ENCODE measurements at places on chromosomes 1 and 21.

DNA sequence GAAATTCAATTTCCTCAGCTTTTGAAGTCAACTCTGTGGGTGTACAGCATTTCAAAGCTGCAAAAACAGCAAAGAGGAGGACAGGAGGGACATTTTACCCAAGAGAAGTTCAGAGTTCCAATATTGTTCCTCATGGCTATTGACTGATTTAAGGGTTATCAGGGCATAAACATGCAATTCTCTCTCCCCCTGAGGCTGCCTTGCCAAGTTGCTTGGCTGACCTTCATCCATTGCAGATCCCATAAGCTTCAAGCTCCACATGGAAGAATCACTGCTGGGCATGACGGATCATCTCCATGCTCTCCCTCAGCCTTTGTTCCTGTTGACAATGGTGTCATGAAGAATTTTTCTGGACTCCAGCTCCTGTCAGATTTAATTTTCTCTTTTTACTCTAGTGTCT is 115.2 kb upstream of the SERBP1 start:
- DNase-seq, result no peak

- DNase-seq, result no peak
Observed at GRCh38 chr1:221067721-221068120, 188.5 kb downstream of the HLX start.

DNA sequence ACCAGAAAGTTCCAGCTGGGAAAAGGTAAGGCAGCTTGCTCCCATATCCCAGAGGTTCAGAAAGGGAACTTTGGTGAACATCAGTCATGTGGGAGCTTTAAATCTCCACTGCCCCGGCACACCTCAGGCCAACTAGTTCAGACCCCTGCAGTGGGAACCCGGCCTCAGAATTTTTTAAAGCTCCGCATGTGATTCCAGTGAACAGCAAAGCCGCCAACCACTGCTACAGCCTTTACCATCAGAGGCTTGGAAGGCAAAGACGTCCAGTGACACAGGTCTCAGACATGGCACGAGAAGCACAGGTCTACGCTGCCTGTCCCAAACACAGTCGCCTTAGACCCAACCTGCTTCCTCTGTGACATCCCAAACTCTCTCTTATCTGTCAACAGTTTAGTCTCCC is 31.0 kb downstream of the SETD4 start:
- no peak for DNase-seq

- no peak for DNase-seq
Observed at GRCh38 chr1:221573756-221574155, 168.1 kb downstream of the DUSP10 start.

DNA sequence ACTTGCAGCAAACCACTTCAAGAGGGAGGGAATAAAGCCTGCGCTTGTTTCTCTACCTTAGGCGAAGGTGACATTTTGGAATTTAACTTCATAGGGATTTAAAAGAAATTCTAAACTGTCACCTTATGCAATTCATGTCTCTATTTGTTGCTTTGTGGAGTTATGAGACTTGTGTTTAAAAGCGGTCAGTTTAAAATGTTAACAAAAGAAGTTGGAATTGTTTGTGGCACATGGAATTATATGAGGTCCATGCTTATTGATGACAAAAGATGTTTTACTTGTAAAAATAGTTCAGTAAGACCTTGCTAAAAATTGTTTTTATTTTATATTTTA is 15.8 kb downstream of the NR5A2 start:
- no peak for DNase-seq

DNA sequence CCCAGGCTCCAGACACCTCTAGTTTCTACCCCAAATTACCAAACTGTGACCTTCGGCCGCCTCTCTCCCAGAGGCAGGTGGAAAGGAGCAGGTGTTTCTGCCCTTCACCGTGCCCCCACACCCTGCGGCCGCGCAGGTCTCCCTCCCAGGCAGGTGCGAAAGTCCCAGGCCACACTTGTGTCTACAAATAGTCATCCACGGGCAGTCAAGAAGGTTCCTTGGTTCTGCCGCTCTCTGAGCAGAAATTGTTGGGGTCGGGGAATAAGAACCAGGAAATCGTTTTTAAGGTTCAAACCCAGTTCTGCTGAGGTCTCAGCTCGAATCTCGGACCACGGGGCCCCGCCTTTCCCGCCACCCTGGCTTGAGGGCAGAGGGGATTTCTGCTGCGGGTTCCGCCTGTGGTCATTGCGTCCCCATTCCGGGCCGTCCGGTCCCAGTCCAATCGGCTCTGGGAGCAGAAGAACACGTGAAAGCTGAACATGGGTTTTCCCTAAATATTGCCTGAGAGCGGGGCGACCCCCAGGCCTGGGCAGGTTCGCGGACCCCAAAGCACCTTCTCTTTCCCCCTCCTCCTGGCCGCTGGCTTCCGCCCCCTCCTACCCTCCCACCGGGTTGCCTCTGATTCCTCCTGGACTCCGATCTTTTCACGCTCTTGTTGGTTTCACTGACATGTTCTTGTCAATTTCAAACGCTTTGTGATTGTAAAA is 1.2 kb upstream of the ATF3 start:
- no peak for DNase-seq

DNA sequence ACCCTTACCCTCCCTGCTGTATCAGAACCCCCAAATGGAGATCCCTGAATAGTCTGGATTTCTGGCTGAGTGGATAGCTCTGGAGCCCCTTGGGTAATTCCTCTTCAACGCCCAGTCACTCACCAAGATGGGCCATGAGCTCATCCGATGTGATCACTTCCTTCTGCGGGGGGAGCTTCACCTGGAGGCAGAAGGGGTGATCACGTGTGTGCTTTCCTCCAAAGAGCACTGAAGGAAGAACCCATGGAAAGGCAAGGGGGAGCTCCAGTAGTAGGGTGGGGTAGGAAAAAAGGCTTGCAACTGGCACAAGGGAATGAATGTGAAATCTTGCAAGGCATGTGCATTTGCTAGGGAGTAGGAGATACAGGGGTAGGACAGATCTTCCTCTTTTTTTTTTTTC is 5.1 kb downstream of the MINDY1 start:
- DNase-seq, result no peak

GRCh38 chr1:44924835-44925464 is 61.4 kb downstream of the EIF2B3 start:
- peak; percentile 3 for DNase-seq

GRCh38 chr1:145993618-145994390 is 2.6 kb downstream of the TXNIP start:
- no peak for DNase-seq

GRCh38 chr1:59604191-59604590 is 210.6 kb upstream of the HOOK1 start:
- DNase-seq, result no peak

GRCh38 chr1:109391157-109391556 is 6.6 kb downstream of the SORT1 start:
- DNase-seq, result no peak

GRCh38 chr1:94872771-94873495 is 52.8 kb downstream of the SLC44A3 start:
- DNase-seq, result no peak

GRCh38 chr1:119358636-119359035 is 9.9 kb upstream of the HAO2 start:
- no peak for DNase-seq

- no peak for DNase-seq
Observed at GRCh38 chr1:19990689-19991088, 11.3 kb upstream of the PLA2G2A start.

DNA sequence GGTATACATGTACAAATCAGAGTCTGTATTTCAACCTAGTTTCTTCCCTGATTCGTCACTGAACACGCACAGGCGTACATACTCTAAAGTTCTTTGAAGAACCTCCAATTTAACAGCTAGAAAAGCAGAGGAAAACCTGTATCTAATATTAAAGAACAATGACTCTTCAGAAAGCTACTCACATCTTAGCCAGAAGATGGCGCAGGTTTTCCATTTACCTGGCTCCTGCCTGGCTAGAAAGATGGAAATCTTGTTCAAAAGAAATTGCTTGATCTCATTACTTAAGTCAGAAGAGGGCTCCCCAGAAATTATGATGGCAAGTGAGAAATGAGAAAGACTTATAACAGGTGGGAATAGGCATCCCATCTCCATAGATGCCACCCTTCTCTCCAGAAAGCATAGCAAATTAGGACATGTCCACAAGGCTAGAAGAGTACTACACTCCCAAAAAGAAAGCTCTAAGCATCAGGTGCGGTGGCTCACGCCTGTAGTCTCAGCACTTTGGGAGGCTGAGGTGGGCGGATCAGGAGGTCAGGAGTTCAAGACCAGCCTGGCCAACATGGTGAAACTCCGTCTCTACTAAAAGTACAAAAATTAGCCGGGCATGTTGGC is 19.0 kb upstream of the L1TD1 start:
- peak; percentile 42 for DNase-seq

- DNase-seq, result no peak
Observed at GRCh38 chr1:236063919-236064673, 794 bp downstream of the NID1 start.

GRCh38 chr1:103517380-103518047 is 8.0 kb upstream of the RNPC3 start:
- DNase-seq, result no peak

GRCh38 chr1:204578867-204579664 is 62.9 kb downstream of the MDM4 start:
- no peak for DNase-seq

GRCh38 chr1:3338725-3339070 is 115.8 kb upstream of the ARHGEF16 start:
- no peak for DNase-seq

DNA sequence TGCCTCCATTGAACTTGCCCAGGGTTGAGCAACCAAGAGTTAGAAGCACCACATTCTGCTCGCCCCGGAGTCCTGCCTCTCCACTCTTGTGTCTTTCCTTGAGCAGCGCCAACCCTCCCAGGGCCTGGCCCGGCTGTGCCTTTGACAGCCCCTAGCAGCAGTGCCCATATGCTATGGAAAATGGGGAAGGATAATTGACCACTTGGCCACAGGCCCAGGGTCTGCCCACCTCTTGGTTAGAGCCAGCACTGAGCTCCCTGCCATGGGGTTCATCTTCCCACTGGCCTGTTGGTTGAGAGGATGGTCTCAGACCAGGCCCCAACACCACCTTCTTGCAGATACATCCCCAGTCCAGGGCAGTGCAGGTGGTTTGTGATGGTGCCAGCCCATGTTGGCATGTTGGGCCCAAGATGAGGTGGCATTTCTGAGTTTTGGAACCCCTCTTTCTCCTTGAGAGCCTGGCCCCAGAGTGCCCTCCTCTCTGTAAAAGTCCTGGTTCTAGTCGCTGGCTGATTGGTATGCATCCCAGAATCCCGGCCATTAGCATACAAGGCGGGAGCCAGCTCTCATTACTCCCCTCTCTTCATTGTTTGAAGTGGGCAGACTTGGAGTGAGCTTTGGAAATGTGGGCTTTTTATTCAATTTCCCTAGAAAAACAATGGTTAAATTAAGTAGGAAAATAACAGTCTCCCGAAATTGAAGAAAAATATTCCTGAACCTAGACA is 7.6 kb downstream of the ARHGEF10L start:
- DNase-seq, result no peak
